ENCODE measurements at places on chromosomes 6 and 20.

DNA sequence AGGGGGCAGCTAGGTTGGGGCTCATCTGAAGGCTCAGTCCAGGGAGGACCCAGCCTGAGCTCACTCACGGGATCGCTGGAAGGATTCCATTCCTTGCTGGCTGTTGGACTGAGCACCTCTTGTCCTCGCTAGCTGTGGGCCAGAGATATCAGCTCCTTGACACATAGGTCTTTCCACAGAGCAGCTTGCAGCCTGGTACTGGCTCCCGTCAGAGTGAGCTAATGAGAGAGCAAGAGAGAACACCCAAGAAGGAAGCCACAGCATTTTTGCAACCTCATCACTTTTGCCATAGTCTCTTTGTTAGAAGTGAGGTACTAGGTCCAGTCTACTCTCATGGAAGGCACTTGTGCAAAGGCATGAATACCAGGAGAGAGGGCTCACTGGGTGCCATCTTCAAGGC, 179.9 kb downstream of the CDC5L start:
- no peak for DNase-seq

DNA sequence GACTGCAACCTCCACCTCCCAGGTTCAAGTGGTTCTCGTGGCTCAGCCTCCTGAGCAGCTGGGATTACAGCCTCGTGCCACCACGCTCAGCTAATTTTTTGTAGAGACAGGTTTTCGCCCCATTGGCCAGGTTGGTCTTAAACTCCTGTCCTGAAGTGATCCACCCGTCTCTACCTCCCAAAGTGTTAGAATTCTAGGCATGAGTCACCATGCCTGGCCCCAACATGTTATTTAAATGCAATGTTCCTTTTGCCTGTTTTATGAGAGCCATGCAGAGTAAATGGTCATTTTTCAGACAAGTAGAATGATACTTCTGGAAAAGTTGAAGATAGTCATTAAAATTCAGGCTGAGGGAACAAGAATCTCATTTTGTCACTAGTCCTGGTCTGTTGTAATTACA, 43.8 kb upstream of the RPS6KA2 start:
- DNase-seq = no peak

DNA sequence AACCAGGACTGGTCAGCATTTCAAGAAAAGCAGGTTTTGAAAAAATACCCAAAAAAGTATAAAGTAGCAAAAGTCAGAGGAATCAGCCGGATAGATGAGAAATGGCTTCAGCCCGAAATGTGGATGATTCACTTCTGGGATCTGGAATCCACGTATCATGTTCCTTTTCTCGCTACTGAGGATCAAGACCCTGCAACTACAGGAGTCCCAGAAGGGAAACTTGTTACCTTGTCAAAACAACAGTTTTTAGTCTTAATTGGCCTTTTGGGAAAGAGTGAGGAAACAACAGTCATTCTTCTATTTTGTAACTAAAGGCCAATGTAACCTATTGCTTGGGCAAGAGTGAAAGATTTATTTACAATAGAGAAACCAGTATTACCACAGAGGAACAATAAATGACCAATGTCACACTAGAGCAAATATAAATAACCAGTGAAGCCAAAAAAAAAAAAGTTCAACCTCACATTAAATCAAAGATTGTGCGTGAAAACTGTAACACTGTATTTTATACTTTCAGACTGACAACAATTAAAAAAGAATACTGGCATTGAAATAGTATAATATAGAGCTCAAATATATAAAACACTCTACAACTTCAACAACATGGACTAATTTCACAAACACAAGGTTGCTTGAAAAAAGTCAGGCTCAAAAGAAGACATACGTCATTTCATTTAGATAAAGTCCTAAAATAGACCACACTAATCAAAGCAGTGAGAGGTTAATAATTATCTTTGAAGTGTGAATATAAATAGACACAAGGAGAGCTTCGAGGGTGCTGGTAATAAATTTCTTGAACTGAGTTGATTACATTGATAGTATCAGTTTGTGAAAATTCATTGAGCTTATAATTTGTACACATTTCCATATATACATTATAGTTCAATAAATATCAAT, 116.2 kb downstream of the GFRAL start:
- DNase-seq = no peak

DNA sequence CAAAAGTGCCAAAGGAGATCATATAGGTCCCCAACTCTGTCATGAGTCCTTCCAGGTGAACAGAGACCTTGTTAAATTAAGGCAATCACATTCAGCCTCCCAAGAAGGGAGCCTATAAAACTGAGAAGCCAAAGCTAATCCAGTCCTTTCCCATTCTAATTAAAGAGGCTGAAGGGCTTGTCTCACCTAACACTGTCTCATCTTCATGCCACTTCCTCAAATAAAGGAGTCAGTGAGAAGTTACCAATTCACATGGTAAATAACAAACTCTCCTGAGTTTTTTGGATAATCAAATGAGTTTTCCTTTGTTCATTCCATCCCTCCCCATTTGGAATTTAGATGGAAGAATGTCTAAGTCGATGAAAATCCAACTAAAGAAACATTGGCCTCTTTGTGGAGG, 242.8 kb downstream of the UST start:
- no peak for DNase-seq

- peak; percentile 49 for DNase-seq
These were observed at the start of gene NT5E for GRCh38 chr6:85449818-85450759. NT5E (plus strand) TSS chr6:85450083; CDS start chr6:85450140, 57 bp downstream.

DNA sequence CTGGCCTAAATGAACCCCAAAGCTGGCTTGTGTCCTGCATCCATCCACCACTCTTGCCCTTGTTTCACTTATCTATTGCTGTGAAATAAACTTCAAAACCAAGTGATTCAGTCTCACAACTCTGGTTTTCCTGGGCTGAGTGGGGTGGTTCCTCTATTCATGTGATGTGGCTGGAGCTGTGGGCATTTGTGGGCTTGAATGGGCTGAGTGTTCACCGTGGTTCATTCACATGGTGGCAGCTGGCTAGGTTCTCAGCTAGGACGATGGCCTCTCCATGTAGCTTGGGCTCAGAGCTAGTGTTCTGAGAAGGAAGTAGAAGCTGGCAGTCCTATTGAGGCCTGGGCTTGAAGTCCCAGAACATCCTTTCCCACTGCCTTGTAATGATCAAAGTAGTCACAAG, 30.4 kb downstream of the FKBP1A start:
- no peak for DNase-seq

DNA sequence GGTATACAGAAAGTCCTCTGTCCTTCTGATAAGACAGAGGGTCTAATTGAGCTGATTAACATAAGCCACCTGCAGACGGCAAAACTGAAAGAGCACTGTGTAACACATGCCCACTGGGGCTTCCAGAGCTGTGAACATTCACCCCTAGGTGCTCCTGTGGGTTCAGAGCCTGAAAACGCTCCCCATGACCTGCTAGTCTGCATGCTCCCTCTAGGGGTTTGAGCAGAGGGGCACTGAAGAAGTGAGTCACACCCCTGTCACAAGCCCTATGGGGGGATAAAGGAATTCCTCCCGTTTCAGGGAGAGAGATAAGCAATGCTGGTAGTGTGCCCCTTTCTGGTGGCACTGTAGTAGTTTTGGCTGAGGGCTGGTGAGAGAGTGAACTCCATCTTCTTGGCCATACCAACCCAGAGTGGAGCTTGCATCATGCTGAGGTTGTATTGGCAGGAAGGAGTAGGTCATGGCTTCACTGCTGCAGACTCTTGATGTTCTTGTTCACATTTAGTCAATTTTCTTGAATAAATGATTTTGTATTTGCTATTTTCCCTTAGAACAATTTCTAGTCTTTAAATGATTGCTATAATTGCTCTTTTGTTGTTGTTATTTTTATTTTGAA, 637.5 kb upstream of the MAN1A1 start:
- no peak for DNase-seq

DNA sequence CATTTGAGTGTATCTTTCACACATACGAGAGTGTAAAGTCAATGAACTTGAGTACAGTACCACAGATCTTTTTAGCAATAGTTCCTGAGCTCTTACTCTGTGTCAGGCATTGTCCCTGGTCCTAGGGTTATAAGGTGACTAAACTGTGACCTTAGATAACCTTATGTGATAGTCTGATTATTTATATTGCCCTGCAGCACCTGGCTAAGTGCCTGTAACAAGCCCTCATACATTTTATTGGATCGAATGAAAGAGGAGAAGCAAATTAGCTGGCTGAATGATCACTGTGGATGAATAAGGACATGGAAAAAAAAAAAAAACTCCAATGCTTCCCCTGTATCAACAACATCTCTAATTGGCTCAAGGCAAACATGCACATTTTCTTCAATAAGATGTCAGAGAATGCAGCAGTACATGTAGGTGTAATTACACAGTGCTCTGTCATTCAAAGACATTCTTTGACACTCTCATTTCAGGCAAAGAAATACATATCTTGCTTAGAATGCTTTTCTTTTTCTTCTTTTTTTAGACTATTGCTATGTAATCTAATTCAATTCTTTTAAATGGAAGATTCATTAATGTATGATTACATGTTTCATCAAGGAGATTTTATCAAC, 153.4 kb downstream of the PHACTR1 start:
- peak; percentile 33 for DNase-seq

DNA sequence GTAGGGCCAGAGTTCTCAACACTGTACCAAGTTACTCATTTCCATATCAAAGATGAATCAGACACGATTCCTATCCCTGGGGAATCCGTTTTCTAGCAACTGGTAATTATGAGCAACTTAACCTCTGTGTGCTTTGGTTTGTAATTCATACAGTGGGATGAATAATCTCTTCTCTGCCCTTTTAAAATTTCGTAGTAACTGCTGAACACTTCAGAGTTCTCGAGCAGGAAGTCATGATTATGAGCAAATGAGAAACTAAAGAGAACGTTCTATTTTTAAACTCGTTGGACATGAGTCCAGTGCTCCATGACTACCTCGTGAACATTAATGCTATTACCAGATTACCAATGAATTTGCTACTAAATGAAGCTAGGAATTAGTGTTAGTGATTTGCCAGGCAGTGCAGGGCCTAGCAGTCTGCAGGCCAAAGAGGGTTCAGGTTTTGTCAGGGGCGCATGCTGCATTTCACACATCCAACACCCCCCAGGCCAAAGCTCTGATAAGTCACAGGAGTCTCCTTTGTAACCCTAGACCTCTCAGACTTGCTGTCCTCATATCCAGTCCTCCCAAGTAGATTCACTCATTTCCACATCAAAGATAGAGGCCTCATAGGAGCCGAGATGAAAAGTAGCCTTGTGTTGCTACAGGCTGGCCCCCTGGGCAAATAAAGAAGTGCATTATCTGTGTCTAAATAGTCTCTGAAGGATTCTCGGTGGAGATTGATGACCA, 45.8 kb upstream of the VSTM2L start:
- DNase-seq = no peak

DNA sequence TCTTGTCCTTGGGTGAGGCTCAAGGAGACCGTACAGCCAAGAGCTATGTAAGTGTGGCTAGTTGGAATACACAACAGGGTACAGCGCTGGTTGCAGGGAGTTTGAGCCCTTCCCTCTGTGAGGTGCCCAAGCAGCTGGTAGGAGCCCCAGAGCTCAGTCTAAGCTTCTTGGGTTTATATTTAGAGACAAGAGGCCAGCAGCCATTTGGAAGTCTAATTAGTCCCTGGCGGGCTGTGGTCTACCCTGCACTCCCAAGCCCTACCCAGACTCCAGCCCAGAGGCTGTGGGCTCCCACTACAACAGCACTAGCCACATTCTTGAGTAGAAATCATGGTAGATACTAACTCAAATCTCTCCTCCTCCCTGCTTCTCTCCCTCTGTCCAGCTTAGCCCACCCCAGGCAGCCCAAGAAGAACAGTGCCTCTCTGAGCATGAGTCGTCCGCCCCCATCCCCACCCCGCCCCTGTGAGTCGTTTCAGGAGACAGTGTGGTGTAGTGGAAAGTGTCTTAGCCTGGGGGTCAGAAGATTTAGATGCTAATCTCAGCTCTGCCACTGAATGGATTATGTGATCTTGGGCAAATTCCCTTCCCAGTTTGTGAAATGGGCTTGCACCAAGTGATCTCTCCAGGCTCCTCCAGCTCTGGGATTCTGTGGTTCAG, 37.8 kb downstream of the EIF2S2 start:
- DNase-seq = no peak

- no peak for DNase-seq
These were observed 173.1 kb upstream of the MMS22L start for GRCh38 chr6:97456070-97456469.

DNA sequence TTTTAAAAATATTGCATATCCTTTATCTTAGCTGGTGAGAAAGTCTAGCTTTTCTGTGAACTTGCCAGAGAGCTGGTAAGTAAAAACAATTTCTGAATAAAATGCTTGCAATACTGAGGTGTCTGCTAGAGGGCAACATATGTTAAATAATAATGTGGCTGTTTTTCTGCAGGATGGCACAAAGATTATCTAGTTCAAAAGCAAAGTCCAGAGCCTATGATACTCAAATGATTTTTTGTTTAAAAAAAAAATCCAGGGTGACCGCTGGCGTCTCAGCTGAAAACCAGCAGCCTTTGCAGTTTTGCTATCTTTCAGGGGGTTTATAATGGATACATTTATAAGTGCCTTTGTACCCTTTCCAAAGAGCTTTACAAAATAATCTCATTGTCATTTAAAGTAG, 194.9 kb downstream of the PHACTR1 start:
- peak; percentile 39 for DNase-seq

GRCh38 chr6:134379076-134379475, 61.2 kb upstream of the SGK1 start:
- no peak for DNase-seq

GRCh38 chr6:156701966-156702365, 75.2 kb upstream of the ARID1B start:
- no peak for DNase-seq

- no peak for DNase-seq
These were observed 17.8 kb upstream of the FOXC1 start for GRCh38 chr6:1591926-1592325.

- DNase-seq = no peak
These were observed 13.0 kb upstream of the TGM2 start for GRCh38 chr20:38178065-38178491.

GRCh38 chr6:148758492-148758891, 11.7 kb downstream of the UST start:
- peak; percentile 38 for DNase-seq

- DNase-seq = no peak
These were observed 49.7 kb downstream of the PAK5 start for GRCh38 chr20:9789131-9789530.

DNA sequence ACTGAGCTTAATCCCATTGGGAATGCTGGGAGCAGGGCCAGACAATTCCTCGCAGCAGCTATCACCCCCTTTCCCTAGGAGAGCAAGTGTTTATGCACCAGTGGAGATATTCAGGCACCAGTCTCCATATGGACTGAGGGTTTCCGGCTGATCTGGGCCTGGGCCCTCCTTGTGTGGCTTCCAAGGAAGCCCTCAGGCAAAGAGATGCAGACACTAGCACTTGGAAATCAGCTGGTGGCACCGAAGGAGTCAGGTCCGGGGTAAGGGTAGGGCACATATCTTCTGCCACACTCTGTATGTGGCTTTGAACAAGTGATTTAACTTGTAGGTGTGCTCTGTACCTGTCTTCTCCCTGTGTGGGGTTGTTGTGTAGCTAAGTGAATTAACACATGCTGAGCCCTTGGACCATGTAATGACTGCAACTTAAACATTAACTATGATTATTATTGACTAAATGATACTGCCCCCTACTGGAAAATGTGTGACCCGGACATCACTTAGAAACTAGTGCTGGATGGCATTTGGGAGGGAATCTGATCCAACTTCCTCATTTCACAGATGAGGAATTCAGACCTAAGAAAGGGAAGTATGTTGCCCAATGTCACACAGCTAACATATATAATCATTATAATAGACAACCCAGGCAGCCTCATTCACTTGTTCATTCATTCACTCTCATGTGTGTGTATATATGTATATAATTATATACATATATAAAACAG, 19.3 kb upstream of the WFDC2 start:
- DNase-seq = no peak

- DNase-seq = peak; percentile 45
These were observed 209.3 kb upstream of the TAB2 start for GRCh38 chr6:149108038-149108748.

- no peak for DNase-seq
These were observed at the start of gene FOXF2 for GRCh38 chr6:1389369-1390132. FOXF2 (plus strand) TSS chr6:1389576; CDS start chr6:1389948, 372 bp downstream.
